ENCODE measurements at places on chromosomes 2 and 18.
A peak's percentile ranks its signal among the peaks of the same experiment; 100 is the strongest.

DNA sequence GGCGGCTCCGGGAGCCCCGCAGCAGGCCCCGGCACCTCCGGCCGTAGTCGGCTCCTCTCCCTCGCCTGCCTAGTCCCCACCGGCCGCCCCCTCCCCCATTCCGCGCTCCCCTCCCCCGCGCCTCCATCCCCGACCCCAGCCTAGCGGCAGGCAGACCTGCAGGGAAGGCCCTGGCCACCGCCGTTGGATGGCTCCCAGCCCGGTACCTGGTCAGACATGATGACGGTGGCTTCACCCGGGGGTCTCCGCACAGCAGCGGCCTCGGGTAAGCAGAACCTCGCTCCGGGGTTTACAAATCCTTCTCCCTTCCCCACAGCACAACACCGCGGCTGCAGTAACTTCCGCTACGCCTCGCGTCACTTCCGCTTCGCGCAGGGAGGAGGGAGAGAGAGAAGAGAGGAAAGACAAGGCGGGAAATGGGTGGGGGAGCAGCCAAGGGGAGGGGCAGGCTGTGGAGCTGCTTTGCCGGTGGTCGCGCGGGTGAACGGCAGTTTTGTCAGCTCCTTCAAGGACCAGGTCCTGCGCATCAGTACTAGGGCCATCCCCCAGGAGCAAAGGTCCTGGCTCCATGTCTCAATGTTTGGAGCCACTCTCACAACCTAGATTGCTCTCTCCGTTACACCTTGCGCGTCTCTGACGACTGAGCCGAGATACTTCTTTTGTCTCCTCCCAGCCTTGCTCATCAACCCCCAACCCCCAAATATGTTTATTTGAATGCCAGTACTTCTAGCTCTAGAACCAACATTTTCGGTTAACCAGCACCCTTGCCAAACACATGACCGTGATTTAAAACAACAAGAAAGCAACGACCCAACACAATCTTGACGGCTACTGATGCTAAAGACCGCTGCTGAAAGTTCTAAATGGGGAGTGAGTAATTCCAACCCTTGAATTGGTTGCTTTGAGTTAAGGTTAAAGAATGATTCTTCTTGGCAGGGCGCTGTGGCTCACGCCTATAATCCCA is at the start of gene SUMO1:
SUMO1 (minus strand) TSS at position 364 of the 964 bp plus-strand sequence; CDS start at position 218, 146 bp downstream.
- DNase-seq, result peak; percentile 91

- no peak for DNase-seq
Observed at GRCh38 chr2:7860693-7861092, 821.2 kb upstream of the ID2 start.

- DNase-seq, result no peak
Observed at GRCh38 chr2:11949732-11950523, 203.5 kb downstream of the LPIN1 start.

- no peak for DNase-seq
Observed at GRCh38 chr2:57701391-57701791, 345.2 kb upstream of the VRK2 start.

- no peak for DNase-seq
Observed at GRCh38 chr2:122565364-122565763, 809.9 kb downstream of the TSN start.

- no peak for DNase-seq
Observed at GRCh38 chr2:196452758-196453157, 186.8 kb upstream of the CCDC150 start.

- DNase-seq, result no peak
Observed at GRCh38 chr2:179765666-179766065, 95.7 kb downstream of the ZNF385B start.

DNA sequence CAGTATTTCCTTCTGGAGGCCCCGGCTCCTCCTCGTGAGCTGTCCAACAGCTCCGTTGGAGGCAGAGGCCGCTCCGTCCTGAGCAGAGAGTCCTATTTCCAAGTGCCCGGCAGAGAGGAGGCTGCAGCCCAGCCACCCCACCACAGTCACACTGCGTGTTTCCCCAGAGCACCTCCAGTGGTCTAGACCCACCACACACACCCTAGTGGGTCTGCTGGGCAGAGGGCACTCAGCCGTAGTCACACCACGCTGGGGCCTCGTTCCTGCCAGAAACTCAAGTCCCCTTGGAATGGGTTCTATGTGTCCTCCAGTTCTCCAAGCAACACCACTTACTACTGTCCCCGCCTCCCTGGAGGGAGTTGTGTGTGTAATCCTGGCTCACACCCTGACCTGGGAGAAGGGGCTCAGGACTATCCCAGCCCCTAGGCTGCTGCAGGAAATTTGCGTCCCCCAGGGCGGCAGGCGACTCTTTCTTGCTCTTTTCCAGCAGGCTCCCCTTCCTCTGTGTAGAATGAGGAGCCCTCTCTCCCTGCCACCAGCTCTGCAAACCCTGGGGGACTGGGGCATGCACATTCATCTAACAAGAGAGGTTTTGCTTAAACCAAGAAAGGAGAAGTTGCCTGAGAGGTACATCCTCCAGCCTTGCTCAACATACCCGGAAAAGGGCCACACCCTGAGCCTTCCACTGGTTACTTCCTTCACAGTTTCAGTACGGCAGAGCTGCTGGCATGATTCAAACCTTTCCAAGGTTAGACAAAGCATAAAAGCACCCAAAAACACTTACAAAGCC is 114.1 kb downstream of the NDUFA10 start:
- no peak for DNase-seq

GRCh38 chr18:26696308-26696707 is 148.0 kb upstream of the KCTD1 start:
- no peak for DNase-seq

GRCh38 chr2:182864949-182865570 is 1.4 kb downstream of the FRZB start:
- DNase-seq, result no peak

- no peak for DNase-seq
Observed at GRCh38 chr2:181857483-181857882, 34.0 kb upstream of the ITPRID2 start.

GRCh38 chr2:220134756-220135534 is 507.5 kb downstream of the SLC4A3 start:
- no peak for DNase-seq

DNA sequence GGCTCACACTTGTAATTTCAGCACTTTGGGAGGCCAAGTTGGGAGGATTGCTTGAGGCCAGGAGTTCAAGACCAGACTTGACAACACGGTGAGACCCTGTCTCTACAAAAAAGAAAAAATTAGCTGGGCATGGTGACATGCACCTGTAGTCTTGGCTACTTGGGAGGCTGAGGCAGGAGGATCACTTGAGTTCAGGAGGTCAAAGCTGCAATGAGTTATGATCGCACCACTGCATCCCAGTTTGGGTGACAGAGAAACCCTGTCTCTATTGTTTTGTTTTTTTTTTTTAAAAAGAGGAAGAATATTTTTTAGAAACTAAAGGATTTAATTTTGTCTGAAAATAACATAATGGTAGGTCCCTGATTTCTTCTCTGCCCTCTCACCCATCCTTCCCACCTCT is 79.4 kb upstream of the TMEM200C start:
- no peak for DNase-seq

GRCh38 chr2:240839152-240840143 is 19.4 kb upstream of the KIF1A start:
- no peak for DNase-seq

DNA sequence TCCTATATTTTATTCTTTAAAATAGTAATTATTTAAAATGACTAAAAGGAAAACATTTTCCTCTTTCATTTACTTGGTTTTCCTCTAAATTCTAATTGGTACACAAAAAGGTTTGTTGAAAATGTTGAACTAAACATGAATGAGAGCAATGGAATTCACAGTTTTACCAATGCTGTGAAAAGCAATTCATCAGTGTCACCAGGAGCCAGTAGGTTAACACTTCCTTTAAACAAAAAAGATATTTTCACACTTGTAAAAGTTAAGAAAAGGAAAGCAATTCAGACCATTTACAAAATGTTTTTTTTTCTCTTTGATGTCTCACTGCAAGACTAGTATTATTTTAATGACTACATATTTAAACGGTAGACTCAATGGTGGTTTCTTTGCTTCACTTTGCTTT is 341.6 kb downstream of the RIT2 start:
- no peak for DNase-seq

DNA sequence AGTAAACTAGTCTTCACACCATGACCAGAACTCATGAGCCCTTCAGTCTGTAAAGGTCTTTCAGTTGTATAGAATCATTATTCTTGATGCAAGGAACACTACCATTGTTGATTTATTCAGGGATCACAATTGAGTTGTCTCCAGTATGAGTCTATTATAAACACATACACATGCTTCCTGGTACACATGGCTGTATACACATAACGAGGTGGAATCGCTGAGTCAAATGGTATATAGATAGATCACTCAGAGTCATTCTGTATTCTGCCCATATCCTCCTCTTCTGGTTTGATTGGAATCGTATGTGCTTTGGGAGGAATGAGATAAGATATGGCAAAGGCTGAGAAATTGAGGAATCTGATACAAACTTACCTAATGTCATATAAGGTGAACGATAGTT is 216.0 kb downstream of the UBE2E3 start:
- DNase-seq, result no peak

- DNase-seq, result no peak
Observed at GRCh38 chr18:22828171-22828570, 105.0 kb upstream of the RBBP8 start.

DNA sequence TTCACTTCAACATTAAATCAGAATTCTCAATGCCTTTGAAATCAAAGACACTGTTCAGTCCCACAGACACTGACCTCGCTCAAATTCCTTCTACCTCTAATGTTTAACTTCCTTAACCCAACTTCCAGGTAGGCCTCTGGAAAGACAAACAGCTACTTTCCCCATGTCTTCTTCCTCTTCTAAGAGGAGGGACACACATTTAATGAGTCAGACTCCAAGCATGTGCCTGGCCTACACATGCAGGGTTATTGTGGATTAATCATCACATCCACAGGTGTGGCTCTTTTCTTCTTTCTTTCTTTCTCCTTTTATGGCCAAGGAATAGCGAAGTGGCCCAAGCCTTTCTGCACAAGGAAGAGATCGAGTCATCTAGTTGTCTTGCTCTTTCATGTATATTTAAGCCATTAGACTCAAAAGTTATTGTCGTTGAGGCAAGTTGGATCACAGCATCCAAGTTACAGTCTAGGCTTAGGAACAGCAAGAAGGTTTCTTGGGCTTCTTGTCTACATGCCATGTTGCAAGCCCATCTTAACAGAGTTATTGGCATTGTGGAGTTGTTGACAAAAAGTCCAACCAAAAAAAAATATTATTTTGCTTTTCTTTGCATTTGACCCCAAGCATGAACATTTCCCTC is 387.8 kb downstream of the IRS1 start:
- DNase-seq, result no peak

DNA sequence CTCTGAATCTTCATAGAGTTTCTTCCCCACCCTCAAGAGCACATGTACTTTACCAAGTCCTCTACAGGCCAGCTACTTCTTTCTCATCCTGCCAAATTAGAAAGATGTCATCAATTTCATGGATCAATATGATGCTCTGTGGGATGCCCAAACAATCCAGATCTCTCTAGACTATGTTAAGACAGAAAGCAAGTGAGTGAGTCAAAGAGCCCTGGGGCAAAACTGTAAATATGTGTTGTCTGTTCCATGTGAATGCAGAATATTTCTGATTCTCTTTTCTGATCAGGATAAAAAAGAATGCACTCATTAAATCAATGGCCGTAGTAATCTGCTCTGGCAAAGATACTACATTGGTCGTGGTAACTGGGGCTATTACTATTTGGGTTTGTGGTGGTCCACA is 53.1 kb upstream of the ROCK2 start:
- DNase-seq, result no peak

GRCh38 chr18:848062-848861 is 36.2 kb upstream of the YES1 start:
- no peak for DNase-seq

DNA sequence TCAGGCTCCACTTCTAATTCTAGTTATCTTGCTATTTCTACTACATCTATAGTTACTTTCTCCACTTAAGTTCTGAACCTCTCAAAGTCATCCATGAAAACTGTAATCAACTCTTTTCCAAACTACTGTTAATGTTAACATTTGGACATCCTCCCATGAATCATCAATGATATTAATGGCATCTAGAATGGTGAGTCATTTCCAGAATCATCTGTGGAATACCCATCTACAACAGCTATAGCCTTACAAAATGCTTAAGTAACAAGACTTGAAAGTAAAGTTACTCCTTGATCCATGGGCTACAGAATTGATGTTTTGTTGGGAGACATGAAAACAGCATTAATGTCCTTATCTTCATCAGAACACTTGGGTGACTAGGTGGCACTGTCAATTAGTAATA is 35.4 kb downstream of the BARD1 start:
- no peak for DNase-seq

- no peak for DNase-seq
Observed at GRCh38 chr18:56100090-56100722, 512.2 kb upstream of the TCF4 start.

GRCh38 chr2:54986264-54986663 is 64.0 kb downstream of the RTN4 start:
- no peak for DNase-seq

- no peak for DNase-seq
Observed at GRCh38 chr2:105521176-105521575, 122.3 kb upstream of the FHL2 start.

- no peak for DNase-seq
Observed at GRCh38 chr18:9022397-9023155, 79.9 kb upstream of the NDUFV2 start.

- DNase-seq, result peak; percentile 88
Observed at GRCh38 chr18:79528846-79529245, 133.1 kb downstream of the NFATC1 start.

DNA sequence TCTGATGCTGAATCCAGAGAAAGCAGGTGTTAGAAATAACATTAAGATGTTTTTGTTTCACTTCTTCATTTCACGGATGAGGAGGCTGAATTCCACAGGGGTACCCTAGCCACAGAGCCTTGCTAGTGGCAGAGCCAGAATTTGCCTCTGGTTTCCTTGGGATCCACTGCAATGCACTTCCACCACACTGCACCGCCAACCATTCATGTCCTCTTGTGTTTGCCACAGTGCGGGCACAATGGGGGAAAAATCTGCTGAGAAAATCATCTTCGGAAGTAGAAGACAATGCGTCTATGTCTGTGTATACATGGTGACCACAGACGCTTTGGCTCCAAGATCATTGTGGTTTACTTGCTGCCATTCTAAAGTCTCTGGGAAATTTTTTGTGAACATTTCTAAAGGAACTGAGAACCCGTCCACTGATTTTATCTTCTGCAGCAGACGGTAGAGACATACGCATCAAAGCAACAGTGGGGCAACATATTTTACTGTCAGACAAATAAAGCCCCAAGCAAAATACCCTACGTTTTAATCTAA is 14.9 kb downstream of the ICOS start:
- no peak for DNase-seq

DNA sequence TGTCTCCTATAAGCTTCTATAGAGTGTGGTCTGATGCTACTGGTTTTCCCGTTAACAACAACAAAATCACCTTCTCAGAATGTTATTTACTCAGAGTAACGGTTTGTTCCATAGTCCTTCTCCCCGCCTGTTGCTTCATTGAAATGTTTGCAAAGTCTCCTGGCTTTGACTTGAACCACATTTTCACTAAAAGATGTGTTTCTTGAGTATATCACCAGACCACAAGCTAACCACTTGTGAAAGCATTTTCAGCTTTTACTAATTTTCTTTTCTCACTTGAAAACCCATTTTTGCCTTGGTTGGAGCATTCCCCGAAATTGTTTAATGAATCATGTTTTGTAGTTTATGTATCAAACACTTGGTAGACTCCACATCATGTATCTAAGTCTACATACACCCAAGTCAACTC is 121.2 kb downstream of the DPP4 start:
- DNase-seq, result no peak

- no peak for DNase-seq
Observed at GRCh38 chr2:224440988-224441387, 39.1 kb upstream of the FAM124B start.

Measured in tibial nerve (tissue), 4 donors.